Muscle of leg (tissue), 16 donors: ENCODE measurements at places on chromosomes 5 and 9. TPM values are rescaled to one million over a fixed set of nuclear protein-coding genes. Genes with fewer than 3 reads are reported as not detected.
A peak's percentile ranks its signal among the peaks of the same experiment; 100 is the strongest.

DNA sequence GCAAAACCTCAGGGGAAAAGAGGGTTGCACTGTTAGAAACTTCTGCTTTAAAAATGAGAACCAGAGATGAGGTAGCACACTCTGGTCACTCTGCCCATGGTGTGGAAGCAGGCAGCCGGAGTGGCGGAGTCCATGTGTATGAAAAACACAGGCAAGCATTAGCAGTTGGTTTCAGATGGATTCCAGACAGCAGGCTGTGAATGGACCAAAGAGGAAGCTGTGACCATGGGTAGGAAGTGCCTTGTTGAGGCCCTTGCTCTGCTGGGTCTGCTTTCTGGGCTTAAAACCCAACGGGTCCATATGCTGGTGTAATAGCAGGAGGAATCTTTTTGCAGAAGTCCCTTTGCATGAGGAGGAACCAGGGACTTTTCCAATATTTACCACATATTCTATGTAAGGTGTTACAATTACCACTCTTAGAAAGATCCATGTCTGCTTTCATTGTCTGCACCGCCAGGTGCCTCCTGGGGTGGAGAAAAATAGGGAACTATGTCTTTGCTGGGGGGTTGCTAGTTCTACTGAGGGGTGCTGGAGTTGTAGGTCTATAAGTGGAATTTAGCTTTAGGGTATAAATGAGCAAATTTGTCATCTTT lies 77.0 kb downstream of the ANKRD55 start:
- DNase-seq, result peak; percentile 71
- no peak overlapping the region for H3K4me3 ChIP-seq
- peaks cover 4% of the 10 kb centered on the region for H3K4me1 ChIP-seq
- no peaks in the 10 kb centered on the region for H3K36me3 ChIP-seq

SARDH gene
- total RNA-seq, result 6.3 TPM

IL7R gene
- total RNA-seq, result 0.22 TPM

- H3K27me3 ChIP-seq, result peaks cover 12% of the 10 kb centered on the region
- H3K36me3 ChIP-seq, result no peaks in the 10 kb centered on the region
- no peak for DNase-seq
- H3K4me3 ChIP-seq, result no peak overlapping the region
- no peak overlapping the region for H3K27ac ChIP-seq
- peaks cover 9% of the 10 kb centered on the region for H3K4me1 ChIP-seq
Measured at GRCh38 chr9:69171049-69171448, 3.0 kb upstream of the TJP2 start.

GRCh38 chr9:87662808-87663528 lies 63.0 kb upstream of the CTSL start:
- no peaks in the 10 kb centered on the region for H3K27me3 ChIP-seq
- DNase-seq, result peak; percentile 51
- no peak overlapping the region for H3K27ac ChIP-seq
- no peaks in the 10 kb centered on the region for H3K4me1 ChIP-seq

IL6ST gene
- total RNA-seq, result 111 TPM

ZDHHC11B gene
- 3.8 TPM for total RNA-seq

GRCh38 chr5:71830681-71831539 lies 111.8 kb downstream of the CARTPT start:
- peak overlapping the region; percentile 52 for H3K27ac ChIP-seq
- H3K36me3 ChIP-seq, result no peaks in the 10 kb centered on the region
- no peaks in the 10 kb centered on the region for H3K27me3 ChIP-seq
- H3K4me1 ChIP-seq, result peaks cover 5% of the 10 kb centered on the region

ZNF454 gene
- 4.9 TPM for total RNA-seq

DNA sequence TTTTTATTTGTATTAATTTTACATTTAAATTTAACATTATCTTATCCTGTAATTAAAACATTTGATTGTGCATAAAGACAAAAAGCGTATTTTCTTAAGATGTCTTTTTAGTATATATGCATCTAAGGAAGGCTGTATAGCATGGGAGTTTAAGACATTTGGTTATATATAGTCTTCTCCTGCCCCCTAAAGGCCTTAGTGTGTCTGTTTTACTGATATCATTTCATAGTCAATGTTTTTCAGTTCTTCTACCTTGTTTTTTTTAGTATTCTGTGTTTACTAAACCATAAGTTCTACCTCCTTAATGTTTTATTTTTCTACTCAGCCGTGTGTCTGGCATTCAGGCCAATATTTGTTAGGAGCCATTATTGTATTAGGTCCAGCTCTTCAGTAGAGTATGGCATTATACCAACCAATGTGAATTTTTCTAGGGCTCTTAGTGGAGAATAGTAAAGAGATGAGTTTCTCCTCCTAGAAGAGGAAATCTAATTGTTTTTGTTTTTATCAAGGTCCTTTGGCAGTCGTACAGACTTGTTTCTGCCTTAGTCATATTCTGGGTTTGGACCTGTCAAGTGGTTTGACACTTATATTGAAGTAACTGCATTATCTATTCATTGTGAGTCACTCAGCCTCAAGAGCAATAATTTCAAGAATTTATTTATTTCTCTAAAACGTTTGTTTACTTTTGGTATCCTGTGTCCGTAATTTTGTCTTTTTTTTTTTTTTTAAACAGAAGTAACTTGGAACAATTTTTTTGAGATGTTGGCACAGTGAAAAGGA lies 74.8 kb downstream of the SLF1 start:
- peaks cover 2% of the 10 kb centered on the region for H3K36me3 ChIP-seq
- no peaks in the 10 kb centered on the region for H3K27me3 ChIP-seq
- H3K4me3 ChIP-seq, result no peak overlapping the region
- H3K27ac ChIP-seq, result no peak overlapping the region
- H3K4me1 ChIP-seq, result no peaks in the 10 kb centered on the region

GRCh38 chr5:109553846-109554245 lies 135.9 kb upstream of the MAN2A1 start:
- H3K27ac ChIP-seq, result no peak overlapping the region
- H3K27me3 ChIP-seq, result no peaks in the 10 kb centered on the region
- no peak for DNase-seq
- H3K4me3 ChIP-seq, result no peak overlapping the region

GRCh38 chr5:97835112-97835511 lies 652.1 kb upstream of the RIOK2 start:
- no peaks in the 10 kb centered on the region for H3K36me3 ChIP-seq
- H3K27me3 ChIP-seq, result no peaks in the 10 kb centered on the region
- peak; percentile 32 for DNase-seq
- no peak overlapping the region for H3K4me3 ChIP-seq
- H3K27ac ChIP-seq, result no peak overlapping the region

DNA sequence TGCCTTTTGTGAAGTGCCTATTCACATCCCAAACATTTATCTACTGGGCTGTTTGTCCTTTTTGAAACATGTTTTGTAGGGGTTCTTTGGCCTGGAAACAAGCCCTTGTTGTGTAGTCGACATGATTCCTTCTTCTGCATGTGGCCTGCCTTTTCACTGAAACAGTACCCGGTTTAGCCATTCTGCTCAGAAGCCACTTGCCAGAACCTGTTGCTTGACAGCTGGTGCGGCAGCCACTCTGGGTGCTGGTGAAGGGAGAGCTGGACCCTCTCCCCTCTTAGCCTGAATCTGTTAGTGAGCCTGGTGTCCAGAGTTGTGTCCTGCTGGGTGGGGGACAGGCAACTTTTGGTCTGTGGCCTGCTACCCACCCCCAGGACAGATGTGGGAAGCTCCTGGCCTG lies 128.8 kb upstream of the CACNA1B start:
- no peaks in the 10 kb centered on the region for H3K27me3 ChIP-seq
- H3K4me1 ChIP-seq, result peaks cover 30% of the 10 kb centered on the region
- H3K4me3 ChIP-seq, result no peak overlapping the region
- DNase-seq, result peak; percentile 46

FBN2 gene
- total RNA-seq, result 110 TPM

FBP2 gene
- 105 TPM for total RNA-seq

DNA sequence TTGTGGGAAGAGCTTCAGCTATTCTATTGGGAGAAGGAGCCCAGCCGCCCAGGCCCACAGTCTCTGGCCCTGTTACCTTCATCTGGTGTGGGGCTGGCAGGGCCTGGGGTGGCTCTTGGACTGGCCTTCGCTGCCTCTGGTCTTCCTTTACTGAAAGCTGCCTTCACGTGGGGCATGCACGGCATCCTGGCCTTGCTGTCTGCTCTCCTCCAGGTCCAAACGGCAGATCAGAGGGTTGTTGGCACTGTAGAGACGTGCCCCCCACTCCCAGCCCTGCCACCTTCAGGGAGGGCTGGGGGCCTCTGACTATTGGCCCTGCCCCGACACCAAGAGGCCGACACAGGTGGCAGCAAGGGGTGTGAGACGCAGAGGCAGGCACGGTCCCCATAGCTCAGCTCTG lies 291.3 kb upstream of the IRX1 start:
- no peak overlapping the region for H3K4me3 ChIP-seq
- peaks cover 4% of the 10 kb centered on the region for H3K27me3 ChIP-seq
- H3K4me1 ChIP-seq, result peaks cover 9% of the 10 kb centered on the region
- peak overlapping the region; percentile 47 for H3K27ac ChIP-seq
- H3K36me3 ChIP-seq, result no peaks in the 10 kb centered on the region

DNA sequence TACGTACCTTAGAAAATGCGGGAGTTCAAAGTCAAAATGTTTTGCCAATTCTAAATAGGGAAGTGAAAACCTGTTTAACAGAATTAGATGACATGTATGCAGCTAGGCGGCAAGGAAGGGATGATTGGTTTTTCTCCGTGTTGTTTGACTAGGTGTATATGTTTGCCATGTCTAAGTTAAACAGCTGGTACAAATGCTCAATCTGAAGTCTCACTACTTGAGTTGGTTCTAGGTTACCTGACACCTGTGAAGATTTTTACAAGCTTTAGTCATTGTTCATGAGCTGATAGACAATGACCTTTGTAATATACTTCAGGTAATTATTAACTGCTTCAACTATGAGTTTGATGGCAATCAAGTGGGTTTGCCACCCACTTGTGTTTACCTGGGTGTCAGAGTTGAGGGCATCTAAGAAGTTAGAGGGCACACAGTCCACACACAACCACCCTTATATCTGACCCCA lies 74.3 kb downstream of the SLC44A1 start:
- no peaks in the 10 kb centered on the region for H3K4me1 ChIP-seq
- H3K27me3 ChIP-seq, result no peaks in the 10 kb centered on the region
- no peak overlapping the region for H3K27ac ChIP-seq
- H3K36me3 ChIP-seq, result no peaks in the 10 kb centered on the region
- no peak overlapping the region for H3K4me3 ChIP-seq

DNA sequence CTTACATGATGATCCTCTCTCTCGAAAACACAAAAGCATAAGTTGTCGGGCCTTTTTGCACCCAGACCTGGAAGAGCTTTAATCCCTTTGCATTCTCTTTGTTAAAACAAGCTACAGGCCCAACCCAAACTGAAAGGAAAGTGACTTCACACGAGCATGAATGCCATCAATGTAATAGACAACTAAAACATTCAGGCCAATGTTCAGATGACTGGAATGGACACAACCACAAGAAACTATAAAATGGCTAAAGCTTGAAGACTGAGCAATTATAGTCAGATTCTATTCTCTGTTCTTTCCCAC lies 45.5 kb downstream of the RFX3 start:
- H3K27me3 ChIP-seq, result no peaks in the 10 kb centered on the region
- H3K27ac ChIP-seq, result no peak overlapping the region
- no peak for DNase-seq
- H3K36me3 ChIP-seq, result peaks cover 4% of the 10 kb centered on the region

DNA sequence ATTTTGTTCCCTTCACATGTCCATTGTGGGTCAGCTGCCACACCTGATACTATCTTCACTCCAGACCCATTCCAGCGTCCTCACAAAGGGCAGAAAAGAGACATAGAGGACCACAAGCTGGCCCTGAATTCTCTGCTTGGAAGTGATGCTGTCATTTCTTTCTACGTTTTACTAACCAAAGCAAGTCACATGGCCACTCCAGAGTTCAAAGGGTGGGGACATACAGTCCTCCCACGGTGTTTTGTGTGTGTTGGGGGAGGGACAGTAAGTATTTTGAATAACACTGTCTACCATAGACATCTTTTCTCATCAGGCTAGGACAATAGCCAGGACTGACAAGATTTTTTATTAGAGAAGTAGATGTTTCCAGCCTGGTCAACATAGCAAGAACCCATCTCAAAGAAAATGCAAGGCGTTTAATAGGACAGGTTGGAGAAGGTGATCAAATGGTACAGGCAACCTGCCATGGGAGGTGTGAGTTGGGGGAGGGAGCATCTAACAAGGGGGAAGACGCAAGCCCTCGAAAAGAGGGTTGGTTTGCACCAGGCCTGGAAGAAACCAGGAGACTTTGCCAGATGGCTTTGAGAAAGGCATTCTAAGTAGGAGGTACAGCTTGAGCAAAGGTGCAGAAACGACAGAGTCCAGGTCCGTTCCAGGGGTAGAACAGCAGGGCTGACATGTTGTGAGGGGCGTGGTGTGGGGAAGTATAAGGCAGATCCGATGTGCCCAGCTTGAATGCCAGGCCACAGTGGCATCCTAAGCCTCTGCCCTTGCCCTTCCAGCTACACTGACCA lies 11.3 kb upstream of the GLIPR2 start:
- no peaks in the 10 kb centered on the region for H3K27me3 ChIP-seq
- no peak overlapping the region for H3K4me3 ChIP-seq
- peaks cover 15% of the 10 kb centered on the region for H3K36me3 ChIP-seq
- no peak overlapping the region for H3K27ac ChIP-seq
- H3K4me1 ChIP-seq, result no peaks in the 10 kb centered on the region
- DNase-seq, result no peak

UBE2B gene
- 27.2 TPM for total RNA-seq

PCDHGC3 gene
- total RNA-seq, result 52.7 TPM

GRCh38 chr5:159058716-159059636 lies 40.7 kb downstream of the EBF1 start:
- H3K27ac ChIP-seq, result no peak overlapping the region
- peaks cover 5% of the 10 kb centered on the region for H3K4me1 ChIP-seq
- no peak overlapping the region for H3K4me3 ChIP-seq
- DNase-seq, result no peak

TEX48 gene
- not detected for total RNA-seq

OGN gene
- 454 TPM for total RNA-seq

PCDHGA10 gene
- total RNA-seq, result 3.0 TPM

CHMP5 gene
- total RNA-seq, result 69.5 TPM

DNA sequence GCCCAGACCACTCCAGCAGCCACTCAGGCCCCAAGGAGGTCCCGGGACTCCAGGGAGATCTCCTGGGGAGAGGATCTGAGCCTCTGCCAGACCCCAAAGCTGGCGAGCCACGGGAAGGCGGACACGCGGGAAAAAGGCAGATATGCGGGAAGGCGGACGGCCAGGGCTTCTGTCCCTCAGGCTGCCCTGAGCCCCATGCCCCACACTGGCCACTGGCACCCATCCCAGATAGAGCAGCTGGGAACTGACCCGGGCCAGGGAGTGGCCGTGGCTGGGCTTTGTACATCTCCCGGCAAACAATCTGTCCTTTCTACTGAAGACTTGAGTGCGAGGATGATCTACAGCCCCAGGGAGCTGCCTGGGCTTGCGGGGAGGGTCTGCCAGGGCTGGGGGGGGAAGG lies 21.1 kb upstream of the NOTCH1 start:
- no peaks in the 10 kb centered on the region for H3K27me3 ChIP-seq
- H3K4me3 ChIP-seq, result no peak overlapping the region
- H3K27ac ChIP-seq, result no peak overlapping the region
- peaks cover 87% of the 10 kb centered on the region for H3K4me1 ChIP-seq
- no peaks in the 10 kb centered on the region for H3K36me3 ChIP-seq

DNA sequence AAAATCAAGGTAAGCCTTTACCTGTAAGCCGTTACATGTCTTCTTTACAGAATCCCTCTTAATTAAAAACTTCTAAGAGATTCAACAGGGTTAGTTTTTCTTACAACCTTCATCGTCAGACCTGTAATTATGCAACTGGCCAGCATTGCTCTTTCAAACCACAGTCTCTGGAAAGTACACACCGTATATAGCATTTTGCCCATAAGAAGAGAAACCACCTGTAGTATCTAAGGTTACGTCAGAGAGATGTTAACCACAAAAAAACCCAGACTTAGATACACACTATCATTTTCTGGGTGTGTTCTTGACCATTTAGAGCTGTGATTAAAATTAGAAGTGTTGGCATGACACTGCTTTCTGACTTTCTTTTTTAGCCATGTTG lies 140.0 kb downstream of the MUSK start:
- H3K36me3 ChIP-seq, result no peaks in the 10 kb centered on the region
- no peaks in the 10 kb centered on the region for H3K4me1 ChIP-seq
- H3K4me3 ChIP-seq, result no peak overlapping the region
- no peaks in the 10 kb centered on the region for H3K27me3 ChIP-seq
- no peak overlapping the region for H3K27ac ChIP-seq

ADAMTS12 gene
- total RNA-seq, result 23.9 TPM

TMOD1 gene
- 46.1 TPM for total RNA-seq
